Upper lobe of left lung (tissue), 6 donors: ENCODE measurements at places on chromosomes 1 and 21.

DNA sequence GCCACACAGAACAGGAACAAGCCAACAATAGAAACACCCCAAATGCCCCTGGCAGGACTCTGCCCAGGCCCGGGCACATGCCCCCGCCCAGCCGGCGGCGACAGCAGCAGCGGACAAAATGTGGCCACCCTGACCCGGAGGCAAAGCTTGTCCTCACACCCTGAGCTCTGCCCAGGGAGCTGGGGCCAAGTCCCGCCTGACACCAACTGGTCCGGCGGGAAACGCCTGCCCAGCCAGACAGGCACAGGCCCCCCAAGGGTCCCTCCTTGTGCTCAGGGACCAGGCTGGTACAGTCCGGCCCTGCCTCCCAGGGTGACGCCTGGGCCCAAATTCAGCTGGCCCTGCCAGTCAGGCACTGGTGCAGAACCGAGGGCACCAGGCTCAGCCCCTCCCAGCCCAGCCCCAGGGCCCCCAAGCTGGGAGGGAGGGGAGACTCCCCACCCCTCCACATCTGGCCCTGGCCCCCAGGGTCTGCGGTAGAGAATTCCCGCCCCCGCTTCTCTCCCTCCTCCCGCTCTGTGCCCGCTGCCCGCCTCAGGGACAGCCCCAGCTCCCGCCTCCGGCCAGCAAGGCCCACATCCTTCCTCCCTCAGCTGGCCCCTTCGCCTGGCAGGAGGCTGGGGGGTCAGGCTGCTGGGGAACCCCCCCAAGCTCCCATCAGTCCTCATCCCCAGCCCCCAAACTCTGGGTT is 2.0 kb downstream of the AHDC1 start:
- peak; percentile 85 for DNase-seq
- peak overlapping the region; percentile 77 for H3K4me3 ChIP-seq
- no peaks in the 10 kb centered on the region for H3K36me3 ChIP-seq

DNA sequence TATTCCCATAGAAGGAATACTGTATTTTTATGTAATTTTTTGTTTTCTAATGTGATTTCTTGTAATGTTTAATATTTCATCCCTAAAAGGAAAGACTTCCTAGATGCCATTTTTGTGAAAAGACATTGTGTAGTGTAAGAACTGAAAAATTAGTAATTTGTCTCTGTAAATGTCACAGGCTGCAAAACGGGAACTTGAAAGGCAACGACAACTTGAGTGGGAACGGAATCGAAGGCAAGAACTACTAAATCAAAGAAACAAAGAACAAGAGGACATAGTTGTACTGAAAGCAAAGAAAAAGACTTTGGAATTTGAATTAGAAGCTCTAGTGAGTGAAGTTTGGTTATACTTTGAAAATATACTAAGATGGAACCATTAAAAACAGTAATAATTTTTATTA is 132.2 kb downstream of the ITSN1 start:
- H3K4me3 ChIP-seq, result no peak overlapping the region
- H3K36me3 ChIP-seq, result peaks cover 5% of the 10 kb centered on the region
- H3K27ac ChIP-seq, result no peak overlapping the region
- DNase-seq, result no peak
- H3K27me3 ChIP-seq, result no peaks in the 10 kb centered on the region

DNA sequence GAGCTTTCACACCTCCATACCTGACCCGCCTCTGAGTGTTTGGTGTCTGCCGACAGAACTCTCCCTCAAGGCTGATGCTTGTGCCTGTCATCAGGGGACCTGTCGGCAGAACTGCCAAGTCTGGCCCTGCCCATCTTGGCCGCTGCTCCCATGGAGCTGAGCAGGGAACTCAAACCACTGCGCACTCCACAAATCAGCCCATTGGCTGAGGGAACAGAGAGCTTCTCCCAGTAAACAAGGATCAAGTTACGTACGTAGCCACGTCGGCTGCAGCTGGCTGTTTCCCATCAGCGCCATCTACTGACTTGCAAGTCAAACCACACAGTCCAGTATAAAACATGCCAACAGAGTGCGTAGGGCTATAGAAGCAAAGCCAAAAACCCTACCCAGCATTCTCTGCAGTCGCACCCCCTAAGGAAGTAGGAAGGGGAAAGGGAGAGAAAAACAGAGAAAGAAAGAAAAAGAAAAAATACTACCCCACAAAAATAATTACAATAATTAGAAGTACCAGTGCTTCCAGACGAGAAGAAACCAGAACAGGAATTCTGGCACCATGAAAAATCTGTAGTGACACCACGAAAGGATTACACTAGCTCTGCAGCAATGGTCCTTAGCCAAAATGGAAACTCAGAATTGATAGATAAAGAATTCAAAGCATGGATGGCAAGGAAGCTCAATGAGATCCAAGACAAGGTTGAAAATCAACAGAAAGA is 13.1 kb downstream of the KRTAP13-1 start:
- H3K4me1 ChIP-seq, result no peaks in the 10 kb centered on the region
- DNase-seq, result peak; percentile 80
- H3K27me3 ChIP-seq, result no peaks in the 10 kb centered on the region
- H3K27ac ChIP-seq, result no peak overlapping the region

- peak overlapping the region; percentile 83 for H3K4me3 ChIP-seq
- no peak for DNase-seq
- H3K36me3 ChIP-seq, result no peaks in the 10 kb centered on the region
- H3K4me1 ChIP-seq, result peaks cover 45% of the 10 kb centered on the region
- H3K27ac ChIP-seq, result peak overlapping the region; percentile 92
Measured at GRCh38 chr1:52054496-52055065, 410 bp downstream of the TXNDC12 start.

DNA sequence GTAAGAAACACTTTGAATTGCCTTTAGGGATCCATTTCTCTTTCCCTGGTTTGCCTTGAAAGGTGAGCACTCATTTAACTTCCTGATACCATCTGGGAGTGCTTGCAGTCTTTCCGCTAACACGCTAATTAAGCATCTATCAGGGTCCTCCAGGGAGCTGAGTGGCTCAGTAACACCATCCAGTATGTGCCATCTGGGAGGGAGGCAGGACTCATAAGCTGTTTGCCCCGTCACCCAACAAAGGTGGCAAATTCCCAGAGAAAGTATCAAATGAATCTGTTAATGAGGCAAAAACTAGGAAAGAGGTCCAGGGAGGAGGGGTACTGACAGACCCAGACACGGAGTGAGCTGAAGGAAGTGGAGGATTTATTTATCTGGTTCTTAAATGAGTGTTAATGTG is 430.9 kb downstream of the HLX start:
- H3K36me3 ChIP-seq, result no peaks in the 10 kb centered on the region
- no peak overlapping the region for H3K4me3 ChIP-seq
- no peaks in the 10 kb centered on the region for H3K27me3 ChIP-seq
- DNase-seq, result no peak
- H3K4me1 ChIP-seq, result no peaks in the 10 kb centered on the region

- H3K27me3 ChIP-seq, result no peaks in the 10 kb centered on the region
- no peaks in the 10 kb centered on the region for H3K36me3 ChIP-seq
- H3K27ac ChIP-seq, result no peak overlapping the region
- H3K4me1 ChIP-seq, result peaks cover 2% of the 10 kb centered on the region
- H3K4me3 ChIP-seq, result no peak overlapping the region
Measured at GRCh38 chr1:241711326-241711725, 59.2 kb downstream of the WDR64 start.

DNA sequence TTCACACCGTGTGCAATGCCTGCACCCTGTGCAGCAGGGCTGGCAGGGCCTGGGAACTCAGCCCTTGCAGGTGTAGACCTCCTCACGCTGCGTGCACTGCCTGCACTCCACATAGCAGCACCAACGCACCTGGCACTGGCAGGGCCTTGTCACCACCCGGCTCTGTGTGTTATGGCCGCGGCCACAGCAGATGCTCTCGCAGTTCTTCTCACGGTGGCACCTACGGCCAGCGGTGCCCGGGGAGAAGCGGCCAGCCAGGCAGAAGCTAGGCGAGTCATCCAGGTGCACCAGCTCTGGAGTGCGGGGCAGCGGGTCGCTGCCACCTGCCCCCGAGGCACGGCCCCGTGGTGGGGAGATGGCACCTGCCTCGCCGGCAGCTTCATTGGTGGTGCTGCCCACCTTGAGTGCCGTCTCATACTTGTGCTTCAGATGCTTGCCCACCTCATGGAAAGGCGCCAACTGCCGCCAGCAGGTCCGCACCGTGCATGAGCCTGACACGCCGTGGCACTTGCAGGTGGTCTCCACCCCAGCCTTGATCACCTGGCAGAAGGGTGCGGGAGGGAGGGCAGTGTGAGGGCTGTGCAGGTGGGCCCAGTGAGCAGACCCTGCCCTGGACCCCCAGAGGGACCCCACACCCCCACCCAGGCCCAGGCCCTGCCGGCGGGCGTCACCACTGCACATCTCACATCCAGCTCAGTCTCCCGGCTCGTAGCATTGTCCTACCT is 26.1 kb downstream of the WNT9A start:
- H3K4me3 ChIP-seq, result no peak overlapping the region
- no peaks in the 10 kb centered on the region for H3K36me3 ChIP-seq

- H3K27me3 ChIP-seq, result no peaks in the 10 kb centered on the region
- no peaks in the 10 kb centered on the region for H3K36me3 ChIP-seq
- no peak overlapping the region for H3K27ac ChIP-seq
- no peak for DNase-seq
- H3K4me1 ChIP-seq, result no peaks in the 10 kb centered on the region
Measured at GRCh38 chr1:76055987-76056386, 18.6 kb upstream of the ST6GALNAC3 start.

DNA sequence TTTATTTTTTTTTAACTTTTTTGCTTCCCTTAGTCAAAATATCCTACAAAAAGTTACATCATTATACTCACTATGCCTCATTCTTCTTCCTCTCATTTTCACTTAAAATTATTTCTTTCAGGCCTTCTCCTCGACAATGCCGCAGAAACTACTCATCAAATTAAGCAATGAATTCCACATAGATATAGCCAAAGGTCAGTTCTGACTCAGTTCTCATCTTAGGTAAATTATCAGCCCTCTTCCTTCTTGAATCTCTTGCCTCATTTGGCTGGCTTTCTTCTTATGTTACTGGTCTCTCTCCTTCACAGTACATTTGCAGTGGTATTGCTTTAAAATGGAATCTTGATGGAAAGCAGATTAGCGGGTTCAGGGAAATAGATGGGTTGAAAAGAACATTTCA is 260.7 kb upstream of the BRINP3 start:
- H3K27me3 ChIP-seq, result no peaks in the 10 kb centered on the region
- no peak overlapping the region for H3K27ac ChIP-seq
- H3K4me1 ChIP-seq, result no peaks in the 10 kb centered on the region
- no peak for DNase-seq

DNA sequence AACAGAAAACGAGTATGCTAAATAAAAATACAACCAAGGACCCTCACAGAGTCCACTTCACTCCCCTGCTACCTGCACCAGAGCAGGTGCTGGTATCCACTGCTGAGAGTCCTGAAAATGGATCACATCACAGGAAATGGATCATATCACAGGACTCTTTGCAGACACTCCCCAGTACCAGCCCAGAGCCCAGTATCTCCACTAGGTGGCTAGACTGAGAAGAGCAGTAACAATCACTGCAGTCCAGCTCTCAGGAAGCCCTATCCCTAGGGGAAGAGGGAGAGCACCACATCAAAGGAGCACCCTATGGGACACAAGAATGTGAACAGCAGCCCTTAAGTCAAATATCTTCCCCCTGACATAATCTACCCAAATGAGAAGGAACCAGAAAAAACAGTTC is 28.0 kb downstream of the AGBL4 start:
- no peaks in the 10 kb centered on the region for H3K27me3 ChIP-seq
- no peak overlapping the region for H3K27ac ChIP-seq
- no peaks in the 10 kb centered on the region for H3K36me3 ChIP-seq
- no peaks in the 10 kb centered on the region for H3K4me1 ChIP-seq
- DNase-seq, result no peak

GRCh38 chr1:162397039-162397448 is 14.9 kb downstream of the SH2D1B start:
- no peak for DNase-seq
- H3K27ac ChIP-seq, result no peak overlapping the region
- H3K27me3 ChIP-seq, result no peaks in the 10 kb centered on the region
- H3K4me1 ChIP-seq, result no peaks in the 10 kb centered on the region
- no peak overlapping the region for H3K4me3 ChIP-seq

DNA sequence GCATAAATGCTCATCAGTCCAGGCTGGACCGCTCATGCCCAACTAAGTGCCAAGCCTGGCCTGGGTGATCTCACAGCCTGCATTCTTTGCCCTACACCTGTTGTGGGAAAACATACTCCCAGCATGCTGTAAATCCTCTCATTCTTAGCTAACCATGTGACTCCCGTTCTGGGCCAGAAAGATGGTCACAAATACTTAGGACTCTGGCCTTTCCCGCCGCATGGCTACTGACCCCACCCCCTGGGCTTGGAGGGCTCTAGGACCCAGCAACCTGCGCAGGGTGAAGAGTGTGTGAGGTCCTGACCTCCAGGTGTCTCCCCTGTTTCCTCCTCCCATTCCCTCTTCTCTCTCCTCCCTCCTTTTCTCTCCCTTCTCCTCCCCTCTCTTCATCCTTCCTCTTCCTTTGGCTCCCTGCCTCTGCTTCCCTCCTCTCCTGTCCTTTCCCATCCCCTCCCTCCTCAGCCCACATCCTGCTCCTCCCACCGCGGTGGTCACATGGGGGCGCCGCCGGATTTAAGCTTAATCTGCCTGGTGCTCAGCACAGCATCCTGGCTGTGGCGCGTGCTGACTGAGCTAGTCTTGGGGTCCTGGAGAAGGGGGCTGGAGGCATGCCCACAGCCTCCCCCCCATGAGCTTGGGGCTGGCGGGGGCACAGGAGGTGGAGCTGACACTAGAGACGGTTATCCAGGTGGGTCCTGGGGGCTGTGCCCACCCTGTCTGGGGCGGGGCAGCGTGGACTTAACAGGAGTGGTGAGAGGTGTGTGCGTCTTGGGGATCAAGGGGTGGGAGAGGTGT is at the start of gene CROCC:
CROCC (plus strand) TSS at position 541 of the 795 bp plus-strand sequence; CDS start at position 629, 88 bp downstream.
- H3K4me1 ChIP-seq, result peaks cover 6% of the 10 kb centered on the region
- DNase-seq, result no peak
- H3K27me3 ChIP-seq, result no peaks in the 10 kb centered on the region
- no peaks in the 10 kb centered on the region for H3K36me3 ChIP-seq
- no peak within 1 kb of the TSS for H3K27ac ChIP-seq

- H3K27ac ChIP-seq, result peak overlapping the region; percentile 86
- no peaks in the 10 kb centered on the region for H3K27me3 ChIP-seq
- no peaks in the 10 kb centered on the region for H3K36me3 ChIP-seq
- peak overlapping the region; percentile 59 for H3K4me3 ChIP-seq
Measured at GRCh38 chr1:16237343-16237830, 404 bp upstream of the CPLANE2 start.

GRCh38 chr1:45621895-45622523 is 1.8 kb downstream of the CCDC17 start:
- H3K27me3 ChIP-seq, result no peaks in the 10 kb centered on the region
- peak overlapping the region; percentile 61 for H3K27ac ChIP-seq
- H3K4me3 ChIP-seq, result no peak overlapping the region
- no peak for DNase-seq
- peaks cover 33% of the 10 kb centered on the region for H3K36me3 ChIP-seq

GRCh38 chr21:36188081-36188681 is 31.6 kb downstream of the DOP1B start:
- H3K4me1 ChIP-seq, result peaks cover 14% of the 10 kb centered on the region
- H3K4me3 ChIP-seq, result no peak overlapping the region
- H3K27ac ChIP-seq, result no peak overlapping the region
- H3K27me3 ChIP-seq, result no peaks in the 10 kb centered on the region

- no peaks in the 10 kb centered on the region for H3K36me3 ChIP-seq
- peak overlapping the region; percentile 42 for H3K27ac ChIP-seq
- no peaks in the 10 kb centered on the region for H3K27me3 ChIP-seq
- no peak overlapping the region for H3K4me3 ChIP-seq
- no peak for DNase-seq
- H3K4me1 ChIP-seq, result peaks cover 11% of the 10 kb centered on the region
Measured at GRCh38 chr1:59565611-59566410, 248.9 kb upstream of the HOOK1 start.

GRCh38 chr1:103145449-103145848 is 37.1 kb upstream of the COL11A1 start:
- no peak overlapping the region for H3K27ac ChIP-seq
- no peaks in the 10 kb centered on the region for H3K36me3 ChIP-seq
- no peak overlapping the region for H3K4me3 ChIP-seq
- H3K4me1 ChIP-seq, result no peaks in the 10 kb centered on the region

- no peaks in the 10 kb centered on the region for H3K4me1 ChIP-seq
- DNase-seq, result no peak
- H3K36me3 ChIP-seq, result no peaks in the 10 kb centered on the region
- H3K27ac ChIP-seq, result no peak overlapping the region
Measured at GRCh38 chr1:210700511-210700910, 371.8 kb downstream of the HHAT start.
